Activated CD4-positive, alpha-beta T cell treated with anti-CD3 and anti-CD28 coated beads, Interleukin-2, amount 50 U/mL, for 1 hour (primary cell): ENCODE measurements at places on chromosomes 6 and 20.

- no peak for DNase-seq
Observed at GRCh38 chr6:136822046-136822375, 381 bp upstream of the PEX7 start.

- DNase-seq = no peak
Observed at GRCh38 chr6:57116776-57117175, 26.8 kb downstream of the ZNF451 start.

- no peak for DNase-seq
Observed at GRCh38 chr6:148803979-148804378, 57.1 kb downstream of the UST start.

GRCh38 chr6:1316489-1316971 is 4.6 kb downstream of the FOXQ1 start:
- no peak for DNase-seq

- no peak for DNase-seq
Observed at GRCh38 chr20:64027981-64028685, 7.8 kb upstream of the C20orf204 start.

DNA sequence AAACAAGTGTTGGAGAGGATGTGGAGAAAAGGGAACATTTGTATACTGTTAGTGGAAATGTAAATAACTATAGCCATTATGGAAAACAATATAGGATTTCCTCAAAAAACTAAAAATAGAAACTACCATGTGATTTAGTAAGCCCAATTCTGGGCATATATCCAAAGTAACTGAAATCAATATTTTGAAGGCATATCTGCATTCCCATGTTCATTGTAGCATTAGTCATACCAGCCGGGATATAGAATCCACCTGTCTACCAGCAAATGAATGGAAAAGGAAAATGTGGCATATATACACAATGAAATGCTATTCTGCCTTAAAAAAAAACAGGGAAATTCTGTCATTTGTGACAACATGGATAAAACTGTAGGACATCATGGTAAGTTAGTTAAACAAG is 15.3 kb upstream of the C6orf58 start:
- DNase-seq = no peak

- DNase-seq = no peak
Observed at GRCh38 chr20:1283522-1284510, 17.7 kb downstream of the SNPH start.

- no peak for DNase-seq
Observed at GRCh38 chr6:39130691-39131090, 15.7 kb upstream of the SAYSD1 start.

- DNase-seq = no peak
Observed at GRCh38 chr20:24361541-24361940, 107.9 kb upstream of the SYNDIG1 start.

GRCh38 chr6:159331451-159331850 is 162.3 kb downstream of the FNDC1 start:
- no peak for DNase-seq

DNA sequence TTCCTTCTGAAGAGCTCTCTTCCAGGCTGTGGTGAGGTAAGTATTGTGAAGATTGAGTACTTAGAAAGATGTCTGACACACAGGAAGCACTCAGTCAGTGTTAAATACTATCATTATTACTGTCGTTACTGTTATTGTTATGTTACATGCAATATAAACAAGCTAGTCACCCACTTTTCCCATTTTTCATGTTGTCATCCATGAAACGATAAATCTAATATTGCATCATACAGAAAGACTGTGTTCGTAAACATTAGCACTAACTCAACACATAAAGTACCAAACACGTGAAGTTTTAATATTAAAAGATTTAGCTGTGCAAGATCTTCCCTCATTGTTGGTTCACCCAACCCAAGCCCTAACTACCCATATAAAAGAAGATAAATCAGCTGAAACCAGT is 109.2 kb upstream of the NRSN1 start:
- no peak for DNase-seq

DNA sequence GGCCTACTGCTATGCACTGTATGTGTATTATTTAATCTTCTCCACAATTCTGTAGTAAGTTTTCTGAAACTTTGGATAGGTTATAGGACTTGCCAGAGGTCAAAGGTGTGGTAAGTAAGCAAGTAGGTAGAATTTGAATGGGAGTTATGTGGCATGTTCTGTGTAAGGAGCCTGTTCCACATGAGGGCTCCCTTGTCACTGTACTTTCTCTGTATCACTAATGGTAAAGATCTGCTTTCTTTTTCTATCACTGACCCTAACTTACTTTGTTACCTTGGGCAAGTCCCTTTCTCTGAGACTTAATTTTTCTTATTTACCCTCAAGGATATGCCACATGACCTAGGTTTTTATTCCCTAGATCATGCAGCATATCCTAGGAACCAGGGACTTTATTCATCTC is 50.3 kb downstream of the EIF2S2 start:
- no peak for DNase-seq

- DNase-seq = no peak
Observed at GRCh38 chr6:111936718-111937117, 63.5 kb upstream of the FYN start.

DNA sequence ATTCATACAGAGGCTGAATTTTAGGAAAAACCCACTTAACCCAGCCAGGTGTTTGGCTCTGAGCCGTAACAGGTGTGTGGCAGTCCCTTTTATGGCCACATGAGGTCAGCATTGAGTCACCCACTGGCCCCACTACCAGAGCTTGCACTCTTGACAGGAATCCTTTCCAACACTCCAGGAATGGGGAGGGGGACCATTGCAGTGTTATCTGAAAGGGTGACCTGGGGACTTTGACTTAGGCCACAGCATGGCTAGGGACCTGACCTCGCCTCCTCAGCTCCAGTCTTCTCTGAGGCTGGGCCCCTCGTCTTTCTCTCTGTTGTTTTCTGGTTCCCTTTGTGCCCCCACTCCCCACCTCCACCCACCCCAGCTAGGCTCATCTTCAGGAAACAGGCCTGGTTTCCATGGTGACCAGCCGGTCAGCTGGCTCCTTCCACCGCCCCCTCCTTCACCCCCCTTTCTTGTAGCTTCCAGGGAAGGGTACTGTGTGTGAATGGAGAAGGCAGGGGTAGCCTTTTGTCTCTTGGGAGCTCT is 2.1 kb upstream of the TMEM151B start:
- peak; percentile 67 for DNase-seq

- DNase-seq = no peak
Observed at GRCh38 chr6:167708501-167709094, 118.1 kb upstream of the AFDN start.

DNA sequence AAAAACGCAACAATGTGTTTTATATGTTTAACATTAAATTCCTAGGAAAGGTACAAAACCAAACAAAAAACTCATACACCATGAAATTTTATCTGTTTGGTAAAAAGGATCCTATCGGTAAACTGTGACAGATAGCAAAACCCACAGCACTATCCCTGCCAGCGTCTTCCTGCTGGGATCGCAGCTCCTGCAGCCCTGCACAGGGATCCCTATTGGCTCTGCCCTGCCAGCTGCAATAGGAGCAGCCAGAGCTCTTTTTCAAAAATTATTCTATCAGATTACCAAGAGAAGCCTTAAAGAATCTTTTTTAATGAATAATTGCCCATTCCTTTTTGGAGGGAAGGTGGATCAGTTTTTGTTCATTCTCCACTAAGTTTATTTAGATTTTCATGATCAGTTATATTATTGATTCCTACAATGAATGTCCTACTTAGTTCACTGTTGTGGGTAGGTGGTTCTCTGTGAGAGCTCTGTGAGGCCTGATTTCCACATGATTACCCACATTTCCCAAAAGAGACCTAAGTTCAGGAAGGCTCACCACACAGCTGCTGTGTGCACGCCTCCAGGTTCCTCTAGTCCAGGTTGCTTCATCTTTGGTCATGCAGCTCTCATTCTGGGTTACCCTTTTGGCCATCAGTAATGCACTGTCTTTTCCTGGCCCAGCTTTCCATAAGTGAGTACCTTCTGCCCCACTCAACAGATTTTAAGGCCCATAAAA is 293.8 kb downstream of the FRK start:
- DNase-seq = no peak

DNA sequence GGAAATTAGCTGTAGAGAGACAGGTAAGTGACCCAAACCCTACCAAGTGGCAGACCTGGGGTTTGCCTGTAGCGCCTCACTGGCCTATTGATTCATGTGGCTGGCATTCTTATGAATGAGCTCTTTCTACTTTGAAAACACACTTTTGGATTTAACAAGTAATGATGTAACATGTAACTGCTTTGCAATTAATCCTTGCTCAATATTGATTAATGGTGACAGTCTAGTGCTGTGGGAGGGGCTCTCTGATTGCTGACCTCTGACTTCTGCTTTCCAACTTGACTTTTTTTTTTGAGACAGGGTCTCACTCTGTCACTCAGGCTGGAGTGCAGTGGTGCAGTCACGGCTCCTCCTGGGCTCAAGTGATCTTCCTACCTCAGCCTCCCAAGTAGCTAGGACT is 82.7 kb downstream of the TIAM2 start:
- DNase-seq = no peak

DNA sequence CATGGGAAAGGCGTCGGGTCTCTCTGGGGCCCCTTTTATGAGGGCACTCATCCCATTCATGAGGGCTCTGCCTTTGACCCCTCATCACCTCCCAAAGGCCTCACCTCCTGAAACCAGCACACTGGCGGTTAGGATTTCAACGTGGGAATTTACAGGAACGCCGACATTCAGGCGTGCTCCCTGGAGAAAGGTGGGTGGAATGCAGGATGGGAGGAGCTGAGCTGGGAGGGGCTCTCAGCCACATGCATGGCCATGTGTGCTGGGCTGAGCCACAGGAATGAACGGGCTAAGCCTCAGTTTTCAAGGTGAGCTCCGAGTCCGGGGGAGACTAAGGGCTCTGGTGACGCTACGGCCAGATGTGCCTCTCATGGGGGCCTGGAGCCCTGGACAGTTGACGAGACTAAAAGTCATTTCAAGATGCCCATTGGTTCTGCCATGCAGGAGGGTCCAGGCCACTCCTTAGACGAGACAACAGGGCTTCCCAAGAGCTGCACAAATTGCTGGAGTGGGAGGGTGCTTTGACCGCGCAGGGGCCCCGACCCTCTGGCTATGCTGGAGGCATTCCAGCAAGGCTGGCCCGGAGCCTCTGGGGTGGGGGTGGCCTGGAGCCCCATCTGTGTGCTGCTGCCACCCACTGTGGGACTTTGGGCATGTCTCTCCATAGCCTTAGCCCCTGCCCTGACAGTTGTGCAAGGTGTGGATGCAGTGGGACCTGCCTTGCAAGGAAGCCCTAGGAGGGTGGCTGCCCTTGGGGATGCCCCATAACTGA is 3.8 kb upstream of the ARFGAP1 start:
- no peak for DNase-seq

- DNase-seq = no peak
Observed at GRCh38 chr6:55888917-55889316, 13.5 kb upstream of the BMP5 start.

- DNase-seq = no peak
Observed at GRCh38 chr6:158815907-158816306, 3.3 kb downstream of the EZR start.

DNA sequence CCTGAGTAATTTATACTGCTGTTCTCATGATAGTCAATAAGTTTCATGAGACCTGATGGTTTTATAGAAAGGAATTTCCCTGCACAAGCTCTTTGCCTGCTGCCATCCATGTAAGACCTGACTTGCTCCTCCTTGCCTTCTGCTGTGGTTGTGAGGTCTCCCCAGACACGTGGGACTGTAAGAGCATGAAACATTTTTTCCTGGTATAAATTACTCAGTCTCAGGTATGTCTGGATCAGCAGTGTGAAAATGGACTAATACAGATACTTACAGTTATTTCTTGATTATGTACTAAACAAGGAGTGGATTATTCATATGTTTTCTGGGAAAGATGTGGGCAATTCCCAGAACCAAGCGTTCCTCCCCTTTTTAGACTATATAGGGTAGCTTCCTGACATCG is 1.9 kb upstream of the TRIM38 start:
- no peak for DNase-seq

DNA sequence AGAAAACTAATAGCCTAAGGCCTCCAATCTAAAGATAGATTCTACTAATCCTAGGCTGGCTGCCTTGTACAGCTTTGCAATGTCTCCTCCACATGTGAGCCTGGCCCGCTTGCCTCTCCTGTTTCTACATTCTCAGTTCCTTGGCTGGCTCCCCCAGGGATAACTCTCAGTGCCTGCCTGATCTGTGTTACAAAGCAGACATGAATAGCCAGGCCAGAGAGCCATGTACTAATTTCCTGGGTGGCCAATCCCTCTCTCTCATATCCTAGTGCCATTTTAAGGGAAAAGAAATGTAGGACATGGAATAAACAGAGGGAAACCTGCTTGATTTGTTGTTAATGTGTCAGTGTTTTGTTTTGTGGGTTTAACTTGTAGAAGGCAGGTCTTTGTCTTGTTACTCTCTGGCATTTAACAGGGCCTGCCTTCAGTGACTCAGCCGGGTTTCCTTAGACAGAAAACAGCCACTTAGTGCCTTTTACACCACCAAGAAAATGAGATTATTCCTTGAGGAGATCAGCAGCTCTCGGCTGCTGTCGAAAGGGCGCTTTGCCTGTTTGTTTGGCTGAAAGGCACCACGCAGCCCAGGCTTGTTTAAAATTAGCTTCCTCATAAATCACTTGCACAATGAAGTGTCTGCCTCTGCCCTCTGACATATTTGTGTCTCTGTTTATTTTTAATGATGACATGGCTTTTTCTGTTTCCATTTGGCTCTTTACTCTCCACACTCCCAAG is 702.7 kb downstream of the MAFB start:
- no peak for DNase-seq

- no peak for DNase-seq
Observed at GRCh38 chr6:75204217-75204958, 1.5 kb downstream of the COL12A1 start.

DNA sequence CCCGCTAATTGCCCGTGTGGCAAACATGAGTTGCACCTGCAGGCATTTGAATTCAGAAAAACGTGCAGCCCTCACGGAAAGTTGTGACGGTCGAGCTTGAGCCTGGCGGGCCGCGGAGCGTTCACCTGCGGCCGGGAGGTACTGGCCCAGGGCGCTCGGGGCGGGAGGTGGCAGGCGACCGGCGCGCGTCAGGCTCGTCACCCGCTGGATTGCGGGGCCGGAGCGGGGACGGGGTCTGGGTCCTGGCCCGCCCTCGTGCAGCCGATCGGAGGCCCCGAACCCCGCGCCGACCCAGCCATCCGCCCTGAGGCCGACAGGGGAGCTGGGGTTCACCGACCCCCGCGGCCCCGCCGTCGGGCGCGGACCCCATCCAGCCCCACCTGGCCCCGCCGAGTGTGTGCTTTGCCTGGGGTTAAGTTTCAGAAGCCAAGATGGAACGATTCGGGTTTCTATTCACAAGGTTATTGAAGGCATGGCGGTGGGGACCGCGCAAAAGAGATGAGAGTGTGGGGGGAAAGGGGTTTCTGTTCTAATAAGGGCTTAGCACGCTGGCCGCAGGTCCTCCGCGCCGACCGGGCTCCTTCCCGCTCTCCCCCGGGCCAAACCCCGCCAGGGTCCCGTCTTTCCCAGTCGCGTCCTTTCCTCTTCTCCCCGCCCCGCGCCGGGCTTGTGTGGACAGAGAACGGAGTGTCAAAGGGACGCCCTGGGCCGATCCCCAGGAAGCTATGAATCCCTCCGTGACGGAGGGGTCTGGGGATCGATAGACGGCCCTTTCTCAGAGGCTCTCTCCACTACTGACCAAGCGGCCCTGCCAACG is 1.6 kb upstream of the HEY2 start:
- DNase-seq = peak; percentile 36
